ENCODE measurements at places on chromosomes 11 and 22.

- DNase-seq, result peak; percentile 86
Observed at GRCh38 chr22:21952586-21953571, at the start of gene PPM1F. Gene PPM1F (minus strand): TSS chr22:21952848. CDS start chr22:21946048, 6,800 bp downstream.

- DNase-seq, result no peak
Observed at GRCh38 chr11:102288725-102289083, 28.6 kb upstream of the BIRC3 start.

- DNase-seq, result no peak
Observed at GRCh38 chr11:46120346-46121300, 631 bp downstream of the PHF21A start.

DNA sequence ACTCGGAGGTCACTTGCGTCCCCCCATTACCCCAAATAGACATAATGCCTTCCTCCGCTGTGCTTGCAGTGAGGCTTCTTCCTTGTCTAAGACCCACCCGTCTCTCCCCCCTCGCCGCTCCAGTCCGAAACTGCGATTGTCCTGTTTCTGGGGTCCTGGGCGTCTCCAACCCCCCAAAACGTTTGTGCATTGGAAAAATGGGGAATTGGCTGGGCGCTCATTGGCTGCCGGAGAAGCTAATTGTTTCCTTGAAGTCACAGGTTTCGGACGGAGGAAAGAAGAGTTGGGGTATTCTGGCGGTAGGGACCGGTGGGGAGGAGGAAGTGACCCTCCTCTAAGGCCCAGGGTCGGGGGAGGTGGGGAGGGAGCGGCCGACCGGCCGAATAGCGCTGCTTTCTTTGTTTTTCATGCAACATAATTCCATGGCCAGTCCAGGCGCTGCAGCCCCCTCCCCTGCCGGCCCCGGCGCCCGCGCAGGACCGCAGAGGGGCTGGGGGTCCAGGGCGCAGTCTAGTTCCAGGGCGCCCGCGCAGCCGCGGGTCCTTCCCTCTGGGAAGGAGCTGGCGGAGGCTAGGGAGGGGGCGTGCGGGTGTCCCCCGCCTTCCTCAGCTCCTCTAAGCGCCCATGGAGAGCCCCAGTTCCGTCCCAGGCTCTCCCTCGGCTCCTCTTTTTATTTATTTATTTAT, 12.7 kb upstream of the CPT1A start:
- DNase-seq, result no peak

- no peak for DNase-seq
Observed at GRCh38 chr11:1873048-1873812, 18.5 kb downstream of the PRR33 start.

DNA sequence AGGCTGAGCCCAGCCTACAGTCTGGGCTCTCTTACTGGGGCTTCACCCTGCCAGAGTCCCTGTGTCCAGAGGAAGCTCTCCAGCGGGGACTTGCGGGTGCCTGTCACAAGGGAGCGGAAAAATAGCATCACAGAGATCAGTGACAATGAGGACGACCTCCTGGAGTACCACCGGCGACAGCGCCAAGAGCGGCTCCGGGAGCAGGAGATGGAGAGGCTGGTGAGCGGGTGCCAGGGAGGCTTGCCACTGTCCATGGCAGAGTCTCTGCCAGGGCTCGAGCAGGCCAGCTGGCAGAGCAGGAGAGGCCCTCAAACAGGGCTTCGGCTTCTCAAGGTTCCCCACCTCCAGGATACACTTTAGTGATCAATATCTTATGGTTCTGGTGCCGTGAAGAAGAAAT, 21.0 kb downstream of the PHLDB1 start:
- DNase-seq, result no peak

DNA sequence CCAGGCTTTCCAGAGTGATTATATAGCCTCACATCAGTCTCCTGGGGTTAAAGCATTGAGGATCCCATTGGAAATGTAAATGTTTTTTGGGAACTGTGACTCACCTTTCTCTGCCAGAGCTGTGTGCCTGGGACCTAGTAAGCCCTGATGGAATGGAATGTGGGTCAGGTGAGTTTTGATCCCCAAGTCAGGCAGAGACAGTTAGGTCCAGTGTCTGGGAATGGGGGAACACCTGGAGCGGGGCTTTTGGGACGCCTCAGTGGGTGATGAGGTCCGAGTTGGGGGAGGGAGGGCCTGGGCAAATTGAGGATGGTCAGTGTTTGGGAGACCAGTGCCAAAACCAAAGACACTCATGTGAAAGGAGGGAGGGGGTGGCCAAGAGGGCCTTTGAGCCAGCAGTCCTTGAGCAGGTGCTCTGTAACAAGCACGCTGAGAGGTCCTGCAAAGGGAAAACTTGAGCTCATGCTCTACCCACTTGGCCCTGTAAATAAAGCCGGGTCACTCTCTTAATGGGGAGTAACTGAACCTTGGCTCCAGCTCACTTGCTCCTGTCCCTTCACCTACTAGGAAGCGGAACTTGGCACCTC, 104.7 kb downstream of the NAV2 start:
- DNase-seq, result no peak

DNA sequence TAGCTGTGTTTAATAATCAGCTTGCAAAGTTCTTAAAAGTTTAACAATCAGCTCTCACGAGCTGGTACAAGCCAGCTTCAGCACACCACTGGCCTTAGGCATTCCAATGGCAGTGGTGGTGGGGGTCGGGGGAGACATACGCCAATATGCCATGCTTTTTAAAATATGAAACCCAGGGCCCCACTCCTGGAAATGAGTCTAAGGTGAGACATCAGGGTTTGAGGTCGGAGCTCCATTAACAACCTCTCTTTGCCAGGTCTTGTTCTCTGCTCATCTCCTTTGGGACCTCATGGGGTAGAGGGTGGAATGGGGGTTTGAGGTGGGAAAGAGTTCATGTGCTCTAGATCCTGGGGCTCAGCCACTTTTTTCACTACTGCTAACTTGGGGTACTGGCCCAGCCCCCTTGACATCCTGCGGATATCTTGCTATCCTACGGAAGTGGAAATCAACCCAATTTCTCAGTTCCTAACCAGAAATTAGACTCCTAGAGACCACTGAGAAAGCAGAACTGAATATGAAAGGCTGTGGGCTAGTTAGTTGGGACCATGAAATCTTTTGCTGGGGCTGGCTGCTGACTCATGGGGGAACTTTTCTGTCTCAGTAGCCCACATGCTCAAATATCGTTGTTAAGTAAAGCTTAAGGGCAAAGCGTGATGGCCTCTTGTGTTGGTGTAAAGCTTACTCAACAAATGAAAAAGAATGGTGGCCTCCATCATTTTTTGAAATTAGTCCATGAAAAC, 90.1 kb downstream of the PDHX start:
- peak; percentile 46 for DNase-seq

- DNase-seq, result no peak
Observed at GRCh38 chr22:31583861-31584485, 78.0 kb downstream of the PISD start.

GRCh38 chr11:69660001-69660500, 15.1 kb downstream of the LTO1 start:
- DNase-seq, result no peak

DNA sequence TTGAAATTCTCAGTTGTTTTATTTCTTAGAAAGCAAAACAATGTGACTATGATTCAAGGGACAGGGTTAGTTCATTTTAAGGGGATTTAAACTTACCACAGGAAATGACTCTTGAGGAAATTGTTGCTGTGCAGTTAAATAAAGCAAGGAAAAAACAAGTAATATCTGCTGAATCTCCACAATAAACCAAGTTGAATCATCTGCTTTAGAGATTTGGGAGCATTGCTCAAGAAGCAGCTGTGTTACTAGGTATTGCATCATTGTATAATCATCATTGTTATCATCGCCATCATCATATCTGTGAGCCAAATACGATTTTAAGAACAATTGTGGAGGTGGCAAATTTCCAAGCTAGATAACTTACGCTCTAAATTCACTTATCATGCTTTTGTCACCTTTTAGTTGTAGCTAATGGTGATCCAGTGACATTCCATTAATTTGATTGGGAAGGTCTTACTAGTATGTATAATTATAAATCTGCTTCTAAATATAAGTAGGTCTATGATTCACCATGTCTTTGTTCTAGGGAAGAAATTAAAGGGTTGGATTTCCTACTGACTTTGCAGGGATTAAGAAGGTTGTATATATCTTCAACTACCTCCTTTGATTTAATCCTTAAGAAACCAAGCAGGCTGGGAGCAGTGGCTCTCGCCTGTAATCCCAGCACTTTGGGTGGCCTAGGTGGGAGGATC, 19.9 kb downstream of the MMP10 start:
- no peak for DNase-seq

GRCh38 chr22:28464127-28464526, 215.5 kb downstream of the TTC28 start:
- no peak for DNase-seq

- no peak for DNase-seq
Observed at GRCh38 chr22:40493441-40493840, 123.0 kb downstream of the SGSM3 start.

DNA sequence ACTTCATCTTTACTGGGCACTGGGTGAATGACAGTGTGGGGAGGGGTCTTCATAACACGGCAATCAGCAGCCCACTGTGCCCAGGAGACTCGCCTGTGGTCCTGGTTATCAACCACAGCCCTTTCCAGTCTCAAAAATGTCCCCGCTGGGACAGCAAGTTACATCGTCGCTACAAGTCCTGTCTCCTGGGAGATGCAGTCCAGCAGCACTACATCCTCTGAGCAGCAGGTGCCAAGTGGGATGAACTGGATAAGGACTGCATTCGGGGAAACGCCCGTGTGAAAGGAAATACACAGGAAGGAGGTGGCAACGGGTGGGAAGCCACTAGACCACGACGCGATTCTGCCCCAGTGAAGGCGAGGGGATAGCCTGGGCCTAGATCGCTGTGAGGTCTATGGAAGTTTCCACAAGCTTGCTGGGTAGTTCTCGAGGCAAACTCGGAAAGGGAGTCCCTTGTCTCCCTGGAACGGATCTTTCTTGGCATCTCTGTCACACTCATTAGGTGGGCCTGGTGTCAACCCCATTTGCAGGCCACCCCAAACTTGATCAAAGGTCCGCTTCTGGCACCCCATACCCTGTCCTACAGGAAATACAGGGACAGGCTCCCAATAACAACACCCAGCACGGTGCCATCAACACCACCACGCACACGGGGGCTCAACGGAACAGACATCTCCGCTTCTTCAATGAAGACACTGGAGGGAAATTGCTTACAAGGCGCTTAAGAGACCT, 4.4 kb downstream of the ASCL2 start:
- DNase-seq, result no peak

GRCh38 chr11:86151174-86152005, 82.5 kb upstream of the PICALM start:
- no peak for DNase-seq

DNA sequence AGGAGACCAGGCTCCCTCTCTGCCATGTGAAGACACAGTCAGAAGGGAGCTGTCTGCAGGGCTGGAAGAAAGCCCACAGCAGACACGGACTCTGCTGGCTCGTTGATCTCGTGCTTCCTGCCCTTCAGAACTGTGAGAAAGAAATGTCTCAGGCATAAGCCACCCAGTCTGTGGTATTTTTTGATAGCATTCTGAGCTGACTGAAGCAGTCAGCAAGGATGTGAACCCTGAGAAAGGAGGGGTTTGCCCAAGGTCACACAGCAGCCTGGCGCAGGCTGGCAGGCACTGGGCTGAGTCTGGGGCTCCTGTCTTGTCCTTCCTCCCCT, 255.1 kb upstream of the B3GAT1 start:
- no peak for DNase-seq

DNA sequence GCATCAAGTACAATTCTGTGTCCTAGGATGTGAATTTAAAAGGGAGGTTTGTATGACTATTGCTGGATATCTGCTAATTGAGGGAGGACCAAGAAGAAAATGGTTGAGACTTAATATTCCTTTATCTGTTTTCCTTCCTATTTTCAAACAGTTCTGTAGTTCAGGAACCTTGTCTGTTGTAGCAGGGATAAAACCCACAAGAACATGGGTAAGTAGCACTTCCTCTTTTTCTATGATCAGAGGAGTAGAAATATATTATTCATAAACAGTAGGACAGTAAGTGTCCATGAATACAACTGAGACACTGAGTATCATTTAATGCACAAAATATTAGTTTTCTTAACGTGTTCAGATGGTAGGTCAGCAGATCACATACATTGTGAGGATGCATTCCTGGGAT, 7.6 kb downstream of the MS4A3 start:
- no peak for DNase-seq

GRCh38 chr22:17705951-17706900, 67.7 kb downstream of the BCL2L13 start:
- no peak for DNase-seq

DNA sequence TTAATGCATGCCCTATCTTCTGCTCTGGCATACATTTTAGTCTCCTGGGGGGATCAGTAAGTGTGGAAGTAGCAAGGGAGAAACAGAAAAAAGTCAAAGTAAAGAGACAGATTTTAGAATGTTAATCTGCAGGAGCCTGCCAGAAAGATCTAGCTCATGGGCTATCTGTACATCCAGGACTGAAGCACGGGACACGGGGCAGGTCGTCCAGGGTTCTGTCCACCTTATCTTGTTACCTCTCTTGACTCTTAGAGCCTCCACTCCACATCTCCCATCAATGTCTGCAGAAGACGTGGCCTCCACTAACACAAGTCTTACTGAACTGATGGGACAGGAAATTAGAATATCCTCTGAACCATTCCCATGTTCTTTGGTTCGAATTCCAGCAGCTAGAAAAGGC, 1.7 kb upstream of the SLC43A3 start:
- no peak for DNase-seq

DNA sequence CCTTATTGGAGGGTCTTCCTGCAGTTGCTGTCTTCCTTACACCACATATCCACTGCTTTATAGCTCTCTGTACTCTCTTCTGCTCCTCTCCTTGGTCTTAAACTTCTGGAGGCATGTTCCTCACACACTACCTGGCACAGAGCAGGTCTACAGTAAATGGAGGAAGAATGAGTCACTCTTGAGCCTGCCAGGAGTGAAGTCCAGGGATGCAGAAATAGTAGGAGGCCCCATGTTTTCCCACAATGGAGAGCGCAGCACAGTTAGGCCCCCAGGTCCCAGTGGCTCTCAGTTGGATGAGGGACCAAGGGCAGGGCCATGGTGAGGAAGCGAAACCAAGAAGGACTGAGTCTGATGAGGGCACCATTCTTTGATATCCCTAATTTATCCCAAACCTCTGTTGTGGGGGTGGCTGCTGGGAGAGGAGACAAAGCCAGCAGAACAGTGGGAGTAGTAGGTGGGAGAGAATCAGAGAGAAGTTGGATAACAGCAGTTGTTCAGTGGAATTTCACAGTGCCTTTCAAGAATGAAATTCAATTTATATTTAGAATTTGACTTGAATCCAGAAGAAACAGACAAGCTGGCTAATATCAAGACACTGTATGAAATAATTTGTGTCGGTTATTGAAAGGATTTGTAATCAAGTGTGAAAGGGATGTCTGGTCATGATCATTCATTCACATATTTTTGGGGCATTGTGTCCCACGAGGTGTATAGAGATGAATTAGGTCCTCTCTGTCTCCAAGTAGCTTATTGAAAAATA, 187.8 kb downstream of the HIPK3 start:
- DNase-seq, result no peak

Measured in T-helper 2 cell (primary cell).